NCI-H1092 treated with DMSO at 0.1 percent for 48 hours (cell line): ENCODE measurements at places on chromosomes 12 and 14.
A peak's percentile ranks its signal among the peaks of the same experiment; 100 is the strongest.

DNA sequence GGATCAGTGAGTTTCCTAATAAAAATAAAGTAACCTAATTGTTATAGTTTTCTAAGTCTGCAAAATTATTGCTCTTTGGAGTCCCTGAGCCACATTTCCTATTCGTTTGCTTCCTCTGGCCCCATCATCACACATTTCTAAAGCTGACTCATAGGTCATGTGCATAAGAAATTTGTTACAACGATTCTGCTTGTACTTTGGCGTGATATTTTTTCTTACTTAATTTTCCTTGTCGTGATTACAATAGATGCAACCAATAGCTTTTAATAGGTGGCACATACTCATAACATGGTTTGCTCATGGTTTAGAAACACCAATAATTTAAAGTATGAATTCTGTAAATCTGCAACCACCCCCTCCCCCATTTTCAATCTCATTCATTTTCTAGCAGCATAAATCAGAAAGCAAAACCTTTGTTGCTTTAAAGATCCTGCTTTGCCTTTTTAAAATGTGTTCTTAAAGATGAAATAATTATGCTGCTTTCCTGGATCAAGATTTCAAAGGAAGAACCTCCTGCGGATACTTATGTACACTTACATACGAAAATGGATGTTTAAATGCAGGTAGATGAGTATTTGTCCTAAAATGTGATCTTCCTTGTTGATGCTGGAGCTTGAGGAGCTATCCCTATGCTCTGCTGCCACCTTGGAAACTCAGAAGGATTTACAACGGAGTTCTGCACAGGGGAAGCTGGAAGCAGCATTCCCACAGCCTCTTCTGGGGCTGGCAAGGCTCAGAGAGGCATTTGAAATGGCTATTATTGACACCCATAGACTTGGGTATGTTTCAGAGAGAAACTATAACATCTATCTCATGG lies 1.7 kb upstream of the FLRT2 start:
- DNase-seq, result peak; percentile 31

DNA sequence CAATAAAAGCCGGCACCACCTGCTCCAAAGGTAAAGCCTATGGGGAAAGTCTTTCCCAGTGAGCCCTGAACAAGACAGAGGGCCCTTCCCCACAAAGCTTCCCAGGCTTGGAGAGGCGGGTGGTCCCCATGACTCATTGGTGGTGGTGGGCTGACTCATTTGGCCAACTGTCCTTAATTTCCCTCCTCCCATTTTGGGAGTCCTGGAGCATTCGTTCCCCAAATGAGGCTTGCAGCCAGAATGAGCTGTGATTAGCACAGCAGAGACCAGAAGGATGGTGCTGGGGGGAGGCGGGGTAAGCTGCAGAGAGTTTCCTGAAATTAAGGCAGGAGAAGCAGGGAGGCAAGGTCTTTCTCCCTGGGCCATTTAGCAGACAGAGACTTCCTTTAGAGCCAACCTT lies 241.7 kb downstream of the DPF3 start:
- no peak for DNase-seq

DNA sequence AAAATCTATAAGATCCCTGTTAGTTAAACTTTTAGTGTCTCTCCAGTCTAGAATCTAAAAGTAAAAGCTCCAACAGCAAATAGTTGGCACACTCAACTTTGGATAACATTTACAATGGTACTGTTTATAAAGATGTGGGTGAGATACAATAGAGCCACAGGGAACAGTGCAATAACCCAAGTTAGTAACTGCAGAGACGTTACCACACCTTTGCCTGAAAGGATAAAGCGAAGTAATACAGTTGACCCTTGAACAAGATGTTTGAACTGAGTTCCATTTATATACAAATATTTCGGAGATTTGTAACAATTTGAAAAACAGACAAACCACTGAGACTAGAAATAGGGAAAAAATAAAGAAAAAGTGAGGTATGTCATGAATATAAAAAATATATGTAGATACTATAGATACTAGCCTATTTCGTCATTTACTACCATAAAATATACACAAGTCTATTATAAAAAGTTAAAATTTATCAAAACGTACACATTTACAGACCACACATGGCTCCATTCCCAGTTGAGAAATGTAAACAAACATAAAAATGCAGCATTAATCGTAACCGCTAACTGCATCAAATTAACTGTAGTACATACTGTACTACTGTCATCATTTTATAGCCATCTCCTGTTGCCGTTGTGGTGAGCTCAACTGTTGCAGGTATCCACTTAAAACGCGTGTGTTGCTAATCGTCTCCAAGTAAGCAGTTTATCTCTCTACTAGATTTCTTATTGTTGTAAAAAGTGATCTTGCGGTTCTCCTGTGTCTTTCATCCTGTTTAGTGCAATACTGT lies 56.5 kb upstream of the HIF1A start:
- DNase-seq, result no peak

GRCh38 chr12:65631621-65632111 lies 192.6 kb upstream of the HMGA2 start:
- no peak for DNase-seq

GRCh38 chr14:95102680-95103044 lies 54.7 kb downstream of the DICER1 start:
- DNase-seq, result no peak

DNA sequence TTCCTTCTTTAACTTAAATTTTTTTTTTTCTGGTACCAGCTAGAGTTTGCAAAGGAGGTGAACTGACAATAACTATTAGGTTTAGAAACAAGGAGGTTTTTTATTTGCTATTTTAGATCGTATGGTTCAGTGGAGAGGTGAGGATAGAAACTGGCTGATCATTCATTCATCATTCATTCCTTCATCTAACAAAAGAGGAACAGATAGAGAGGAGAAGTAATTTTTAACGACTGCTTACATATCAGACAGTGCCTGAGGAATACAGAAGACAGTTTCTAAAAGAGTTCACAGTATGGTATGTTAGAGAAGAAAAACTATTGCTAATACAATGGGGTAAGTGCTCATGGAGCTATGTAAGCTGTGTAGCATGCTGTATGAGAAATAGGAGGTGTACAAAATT lies 111.1 kb downstream of the ERC1 start:
- DNase-seq, result no peak

DNA sequence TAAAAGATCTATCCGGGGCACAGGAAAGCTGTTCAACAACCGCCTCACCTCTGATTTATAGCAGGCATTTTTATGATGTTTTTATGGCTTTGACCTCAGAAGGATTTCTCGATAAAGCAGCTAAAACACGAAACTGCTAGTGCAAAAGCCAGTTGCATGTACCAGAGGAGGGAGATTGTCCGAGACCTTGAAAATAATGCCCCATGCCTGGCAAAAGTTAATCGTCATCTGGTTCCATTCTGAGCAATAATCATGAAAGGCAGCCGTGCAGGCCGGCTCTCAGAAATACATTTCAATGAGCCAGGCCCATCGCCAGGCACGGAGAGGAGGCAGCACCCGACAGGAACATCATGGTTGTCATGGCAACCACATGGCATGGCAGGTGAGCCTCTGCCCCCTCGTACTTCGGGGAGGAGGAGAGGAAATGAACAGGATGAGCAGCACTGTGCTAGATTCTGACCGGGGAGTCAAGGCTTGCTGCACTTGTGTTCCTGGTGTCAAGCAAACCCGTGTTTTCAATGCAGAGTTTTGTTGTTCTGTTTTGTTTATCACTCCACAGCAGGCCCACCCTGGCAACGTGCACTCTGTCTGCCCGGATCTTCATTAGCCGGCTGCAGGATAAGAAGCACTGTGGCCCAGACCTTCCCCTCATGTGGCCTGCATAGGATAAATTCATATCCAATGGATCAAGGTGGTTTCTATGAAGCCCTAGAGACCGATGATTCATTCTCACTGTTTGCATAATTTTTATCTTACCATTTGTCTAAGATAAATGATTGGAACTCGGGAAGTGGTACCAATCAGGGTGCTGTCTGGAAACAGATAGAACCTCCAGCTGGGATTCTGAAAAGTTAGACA lies 160.2 kb downstream of the RIMBP2 start:
- DNase-seq, result peak; percentile 89

DNA sequence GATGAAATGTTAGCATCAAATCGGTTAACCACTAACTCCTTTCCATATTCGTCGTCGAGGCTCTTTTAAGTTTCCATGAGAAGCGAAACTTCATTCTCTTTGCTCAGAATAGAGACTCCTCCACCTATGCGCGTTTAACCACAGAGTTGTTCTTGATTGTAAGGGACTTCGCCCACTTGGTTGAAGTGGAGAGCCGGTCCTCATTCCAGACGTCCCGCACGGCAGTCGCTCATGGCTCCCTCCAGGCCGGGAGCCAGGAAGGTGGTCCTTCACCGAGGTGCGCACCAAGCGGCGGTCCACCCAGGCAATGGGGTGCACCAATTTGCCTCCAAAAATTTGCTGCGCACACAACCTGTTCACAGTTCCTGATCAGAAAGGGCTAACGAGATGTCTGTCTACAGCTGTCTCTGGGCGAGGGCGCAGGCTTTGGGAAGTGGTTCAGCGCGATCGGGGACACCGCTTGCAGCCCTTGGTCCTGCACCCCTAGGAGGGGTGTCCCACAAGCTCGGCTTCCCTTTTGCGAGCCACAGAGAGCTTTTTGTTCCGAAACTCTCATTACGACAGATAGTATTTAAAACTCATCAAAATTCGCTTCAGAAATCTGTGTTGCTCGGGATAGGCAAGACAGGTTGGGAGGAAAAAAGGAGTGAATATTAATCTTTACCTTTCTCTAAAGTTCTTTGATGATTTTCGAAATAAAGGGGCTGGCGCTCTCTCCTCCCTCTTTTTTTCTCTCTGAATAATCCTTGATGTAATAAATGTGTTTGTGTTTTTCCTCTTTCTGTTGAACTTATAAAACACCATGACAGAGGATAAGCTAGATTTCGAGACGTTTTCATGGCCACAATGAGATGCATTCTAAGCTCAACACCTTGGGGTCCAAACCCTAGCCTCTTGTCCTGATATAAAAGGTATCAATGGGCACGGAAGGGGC lies 6.4 kb upstream of the ALX1 start:
- no peak for DNase-seq

GRCh38 chr14:74364271-74364880 lies 16.1 kb downstream of the VRTN start:
- DNase-seq, result no peak

DNA sequence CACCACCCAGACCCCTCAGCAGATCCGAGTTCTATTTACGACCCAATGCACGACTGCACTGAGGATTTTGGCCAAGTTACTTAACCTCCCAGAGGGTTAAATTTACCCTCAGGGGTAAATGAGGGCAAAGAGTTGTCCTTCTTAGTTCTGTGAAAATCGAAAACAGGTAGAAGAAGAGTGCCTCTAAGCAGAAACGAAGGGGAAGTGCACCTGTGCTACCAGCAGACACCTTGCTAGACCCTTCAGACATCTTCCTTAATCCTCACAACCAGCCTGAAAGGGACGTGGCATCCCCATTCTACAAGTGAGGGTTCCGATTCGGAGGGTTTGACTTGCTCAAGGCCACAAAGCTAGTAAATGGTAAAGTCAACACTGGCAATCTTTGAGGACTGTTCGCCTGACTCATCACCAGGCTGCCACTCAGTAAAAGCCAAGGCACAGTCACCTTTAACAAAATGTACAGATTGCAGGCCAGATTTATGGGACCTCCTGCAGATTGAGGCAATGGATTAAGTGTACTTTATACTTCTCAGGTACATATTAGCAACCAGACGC lies 1.6 kb downstream of the GSG1 start:
- DNase-seq, result no peak

DNA sequence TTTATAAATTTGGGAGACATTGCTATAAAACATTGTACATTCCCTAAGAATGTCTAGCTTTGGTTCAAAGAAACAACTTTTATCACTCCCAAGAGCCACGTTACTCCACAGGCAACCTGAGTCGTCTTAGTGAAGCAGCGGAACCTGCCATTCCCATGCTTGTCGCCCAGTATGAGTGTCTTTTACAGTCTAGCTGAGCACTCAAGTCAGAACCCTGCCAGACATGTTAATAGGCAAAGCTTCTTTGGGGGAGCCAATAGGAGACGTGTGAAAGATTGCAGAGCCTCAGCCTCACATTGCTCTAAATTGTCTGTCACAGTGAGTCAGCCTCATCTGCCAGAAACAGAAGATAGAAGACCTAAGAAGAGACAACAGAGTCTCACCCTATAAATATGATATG lies 541.6 kb upstream of the FLRT2 start:
- DNase-seq, result no peak

DNA sequence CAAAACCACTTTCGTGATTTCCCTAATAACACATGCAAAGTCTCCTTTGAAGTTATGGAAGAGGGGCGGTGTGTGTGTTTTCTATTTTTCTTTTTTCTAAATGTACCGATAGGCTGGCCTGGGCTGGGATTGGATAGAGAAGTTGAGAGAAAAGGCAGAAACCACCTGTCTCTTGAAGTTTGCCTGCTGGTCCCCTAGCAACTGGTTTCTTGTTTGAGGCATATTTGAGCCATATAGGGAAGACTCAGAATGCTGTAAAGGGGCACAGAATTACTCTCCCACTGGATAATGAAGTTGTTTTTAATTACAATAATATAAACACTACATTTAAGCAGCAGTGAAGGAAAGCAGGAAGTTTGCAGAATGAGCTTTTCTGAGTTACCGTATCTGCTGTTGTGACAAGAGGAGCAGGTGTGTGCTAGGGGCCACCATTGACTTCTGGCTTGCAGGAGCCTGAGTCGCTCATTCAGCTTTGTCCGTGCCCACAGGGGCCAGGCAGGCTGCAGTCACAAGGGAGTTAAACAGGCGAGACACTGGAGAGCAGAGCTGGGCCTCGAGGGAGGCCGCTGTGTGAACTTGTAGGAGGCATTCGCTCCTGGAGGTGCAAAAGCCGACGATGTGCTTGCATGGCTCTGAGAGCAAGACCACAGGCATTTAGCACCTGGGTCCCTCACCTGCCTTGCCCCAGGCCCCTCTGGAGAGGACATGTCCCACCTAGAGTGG lies 173.8 kb upstream of the RGS6 start:
- no peak for DNase-seq

- no peak for DNase-seq
These were observed 3.0 kb upstream of the TAS2R14 start for GRCh38 chr12:10941916-10942607.

DNA sequence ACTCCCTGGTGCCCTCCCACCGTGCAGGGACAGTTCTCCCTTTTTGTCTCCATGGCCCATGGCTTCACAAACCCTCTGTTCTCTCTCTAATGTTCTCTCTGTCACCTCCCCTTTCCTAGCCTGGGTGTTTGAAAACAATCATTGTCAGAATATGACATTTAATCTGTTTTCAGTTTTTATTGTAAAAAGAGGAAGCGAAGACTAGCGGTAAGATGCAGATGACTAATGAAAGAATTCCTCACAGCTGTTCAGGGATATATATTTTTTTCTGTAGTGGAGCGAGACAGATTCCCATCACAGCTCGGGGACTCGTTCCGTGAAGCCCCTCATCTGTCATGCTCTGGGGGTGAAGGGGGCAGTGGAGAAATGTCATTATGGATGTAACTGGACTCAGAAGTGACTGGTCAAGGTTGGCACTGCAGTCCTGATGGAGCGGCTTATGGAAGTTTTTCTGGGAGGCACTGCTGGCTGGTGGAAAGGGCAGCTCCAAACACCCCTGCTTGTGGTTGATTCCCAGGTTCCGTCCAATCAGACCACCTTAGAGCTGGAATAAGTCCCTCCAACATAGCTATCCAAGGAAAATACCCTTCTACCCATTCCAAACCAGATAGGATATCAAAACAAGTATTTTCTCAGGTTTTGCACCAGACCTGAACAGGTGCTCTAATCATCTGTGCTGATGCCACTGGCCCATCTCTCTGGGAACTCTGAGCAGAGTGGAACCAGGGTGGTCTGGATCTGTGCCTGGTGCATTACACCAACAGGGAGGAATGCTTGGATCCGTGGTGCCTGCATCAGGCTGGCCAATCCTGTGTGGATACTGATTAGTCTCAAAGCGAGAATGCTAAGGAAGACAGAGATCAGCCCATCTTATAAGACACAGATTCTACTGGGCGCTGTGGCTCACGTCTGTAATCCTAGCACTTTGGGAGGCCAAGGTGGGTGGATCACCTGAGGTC lies 84.7 kb downstream of the GPATCH2L start:
- no peak for DNase-seq
